ENCODE measurements at places on chromosomes 1 and 21.

DNA sequence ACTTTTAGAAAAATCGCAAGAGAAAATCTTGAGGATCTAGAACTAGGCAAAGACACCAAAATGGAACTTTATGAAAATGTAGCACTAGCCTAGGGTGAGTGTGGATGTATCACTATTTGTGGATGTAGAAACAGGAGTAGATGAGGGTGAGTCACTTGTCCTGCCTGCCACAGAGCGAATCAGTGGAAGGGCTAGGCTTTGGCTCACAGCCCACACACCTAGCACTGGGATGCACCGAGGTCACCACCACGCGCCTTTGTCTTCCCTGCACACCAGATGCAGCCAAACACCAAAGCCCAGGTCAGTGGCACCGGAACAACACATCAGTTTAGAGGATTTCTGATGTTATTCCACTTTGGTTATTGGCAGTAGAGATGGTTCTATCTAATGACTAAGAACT, 38.2 kb downstream of the PKNOX1 start:
- H3K36me3 ChIP-seq, result peaks cover 71% of the 10 kb centered on the region
- no peak overlapping the region for H3K4me3 ChIP-seq
- no peak overlapping the region for H3K27ac ChIP-seq
- DNase-seq, result no peak
- no peaks in the 10 kb centered on the region for H3K4me1 ChIP-seq

DNA sequence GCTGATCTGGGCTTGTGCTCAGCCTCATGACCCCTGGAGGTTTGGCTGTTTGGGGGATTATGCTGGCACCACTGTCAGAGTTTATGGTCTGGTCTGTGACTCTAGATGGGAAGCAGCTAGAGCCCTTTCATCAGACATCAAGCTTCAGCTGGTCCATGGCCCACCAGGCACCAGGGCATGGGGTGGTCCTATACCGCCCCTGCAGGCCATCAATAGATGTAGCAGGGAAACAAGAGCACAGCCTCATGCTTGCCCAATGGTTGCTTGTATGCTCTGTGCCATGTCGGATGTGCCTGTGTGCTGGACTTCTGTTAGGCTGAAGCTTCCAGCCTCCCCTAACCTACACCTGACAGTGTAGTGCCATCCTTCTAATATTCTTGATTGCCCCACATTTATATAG, 71.1 kb upstream of the CD34 start:
- no peak overlapping the region for H3K4me3 ChIP-seq
- no peaks in the 10 kb centered on the region for H3K27me3 ChIP-seq
- H3K4me1 ChIP-seq, result no peaks in the 10 kb centered on the region
- H3K27ac ChIP-seq, result no peak overlapping the region

DNA sequence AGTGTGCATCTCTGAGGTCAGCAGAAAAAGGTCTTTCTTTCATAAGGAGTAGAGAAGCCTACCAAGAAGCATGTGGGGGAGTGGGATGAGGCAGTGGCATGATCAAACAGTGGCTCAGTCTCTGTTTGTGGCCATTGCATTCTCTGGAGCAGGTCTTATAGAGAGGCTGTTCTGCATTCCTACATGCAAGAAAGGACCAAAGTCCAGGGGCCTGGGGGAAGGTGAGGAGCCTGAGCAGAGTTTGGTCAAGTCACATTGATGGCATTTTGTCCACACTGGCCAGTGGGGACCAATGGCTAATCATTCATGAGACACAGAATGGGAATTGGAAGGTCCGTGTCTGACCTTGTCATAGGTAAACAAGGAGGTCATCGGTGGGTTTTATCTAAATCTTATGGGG, 25.4 kb downstream of the MAP10 start:
- no peaks in the 10 kb centered on the region for H3K36me3 ChIP-seq
- no peak for DNase-seq
- no peaks in the 10 kb centered on the region for H3K27me3 ChIP-seq
- H3K4me3 ChIP-seq, result no peak overlapping the region

- no peaks in the 10 kb centered on the region for H3K4me1 ChIP-seq
- H3K27ac ChIP-seq, result no peak overlapping the region
- no peak overlapping the region for H3K4me3 ChIP-seq
Measured at GRCh38 chr1:21552715-21553114, 43.5 kb downstream of the ALPL start.

- no peak for DNase-seq
- no peaks in the 10 kb centered on the region for H3K36me3 ChIP-seq
- H3K27me3 ChIP-seq, result no peaks in the 10 kb centered on the region
- H3K4me1 ChIP-seq, result no peaks in the 10 kb centered on the region
- no peak overlapping the region for H3K27ac ChIP-seq
Measured at GRCh38 chr1:210053126-210053525, 115.1 kb downstream of the SYT14 start.

GRCh38 chr1:215285013-215285800, 202.7 kb downstream of the KCNK2 start:
- H3K4me3 ChIP-seq, result no peak overlapping the region
- no peaks in the 10 kb centered on the region for H3K4me1 ChIP-seq

DNA sequence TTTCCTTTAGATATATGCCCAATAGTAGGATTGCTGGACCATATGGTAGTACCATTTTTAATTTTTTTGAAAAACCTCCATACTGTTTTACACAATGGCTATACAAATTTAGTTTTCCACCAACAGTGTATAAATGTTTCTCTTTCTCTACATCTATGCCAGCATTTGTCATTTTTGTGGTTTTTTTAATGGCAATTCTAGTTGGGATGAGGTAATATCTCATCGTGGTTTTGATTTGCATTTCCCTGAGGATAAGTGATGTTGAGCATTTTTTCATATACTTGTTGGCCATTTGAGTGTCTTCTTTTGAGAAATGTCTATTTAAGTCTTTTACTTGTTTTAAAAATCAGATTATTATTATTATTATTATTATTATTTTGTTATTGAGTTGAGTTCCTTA, 35.5 kb downstream of the PLA2G4A start:
- peaks cover under 1% of the 10 kb centered on the region for H3K4me1 ChIP-seq
- no peak overlapping the region for H3K27ac ChIP-seq
- H3K36me3 ChIP-seq, result no peaks in the 10 kb centered on the region
- no peak overlapping the region for H3K4me3 ChIP-seq

DNA sequence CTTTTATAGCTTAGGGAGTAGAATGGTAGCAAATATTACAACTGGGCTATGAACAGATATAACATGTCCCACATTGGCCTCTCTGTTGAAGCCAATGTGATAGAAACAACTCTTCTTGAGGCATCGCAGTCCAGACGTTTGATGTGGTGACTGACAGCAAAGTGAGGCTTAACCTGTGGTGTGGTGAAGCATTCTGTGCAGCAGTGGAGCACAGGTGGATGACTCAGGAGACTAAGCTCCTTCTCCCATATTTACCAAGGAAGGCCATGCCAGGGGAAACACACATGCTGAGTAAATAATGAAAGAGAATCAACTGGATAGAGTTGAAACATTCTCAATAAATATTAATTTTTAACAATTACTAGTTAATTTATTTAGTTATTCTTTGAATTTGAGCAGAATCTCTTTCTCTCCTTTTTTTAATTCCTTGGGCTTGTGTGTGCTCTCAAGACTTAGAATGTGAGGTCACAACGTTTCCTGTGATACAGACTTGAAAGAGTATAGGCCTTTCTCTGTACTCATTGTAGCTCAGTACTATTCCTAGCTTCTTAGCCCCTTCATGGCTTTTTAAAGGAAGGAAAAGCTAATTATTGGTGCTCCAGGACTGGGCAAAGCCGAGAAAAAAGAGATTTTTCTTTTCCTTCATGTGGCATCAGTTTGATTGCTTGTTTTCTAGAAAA, 17.6 kb downstream of the CRB1 start:
- no peak overlapping the region for H3K27ac ChIP-seq
- no peak for DNase-seq
- H3K4me3 ChIP-seq, result no peak overlapping the region
- no peaks in the 10 kb centered on the region for H3K36me3 ChIP-seq
- H3K4me1 ChIP-seq, result no peaks in the 10 kb centered on the region
- no peaks in the 10 kb centered on the region for H3K27me3 ChIP-seq

DNA sequence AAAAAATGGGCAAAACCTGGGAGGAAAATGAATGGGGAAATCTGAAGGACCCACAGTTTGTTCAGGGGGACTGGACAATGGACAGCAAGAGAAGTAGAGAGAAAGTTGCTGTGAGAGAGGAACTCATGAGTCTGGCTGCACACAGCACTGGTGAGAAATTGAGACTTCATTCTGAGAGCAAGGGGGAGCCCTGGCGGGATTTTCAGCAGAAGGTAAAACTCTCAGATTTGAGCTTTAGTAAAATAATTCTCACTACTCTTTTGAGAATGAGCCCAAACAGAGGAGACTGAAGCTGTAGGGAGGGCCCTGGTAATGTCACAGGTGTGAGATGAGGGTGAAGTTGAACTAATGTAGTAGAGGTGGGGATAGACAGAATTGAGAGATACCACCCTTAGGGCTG, 438.6 kb downstream of the OMA1 start:
- H3K27me3 ChIP-seq, result no peaks in the 10 kb centered on the region
- no peak overlapping the region for H3K4me3 ChIP-seq
- no peaks in the 10 kb centered on the region for H3K36me3 ChIP-seq
- no peak overlapping the region for H3K27ac ChIP-seq

GRCh38 chr1:45335855-45336324, 4.1 kb upstream of the TOE1 start:
- H3K27ac ChIP-seq, result no peak overlapping the region
- peaks cover 29% of the 10 kb centered on the region for H3K36me3 ChIP-seq
- no peak overlapping the region for H3K4me3 ChIP-seq

- no peak for DNase-seq
- no peak overlapping the region for H3K4me3 ChIP-seq
Measured at GRCh38 chr21:30337772-30338171, 278 bp upstream of the KRTAP27-1 start.

DNA sequence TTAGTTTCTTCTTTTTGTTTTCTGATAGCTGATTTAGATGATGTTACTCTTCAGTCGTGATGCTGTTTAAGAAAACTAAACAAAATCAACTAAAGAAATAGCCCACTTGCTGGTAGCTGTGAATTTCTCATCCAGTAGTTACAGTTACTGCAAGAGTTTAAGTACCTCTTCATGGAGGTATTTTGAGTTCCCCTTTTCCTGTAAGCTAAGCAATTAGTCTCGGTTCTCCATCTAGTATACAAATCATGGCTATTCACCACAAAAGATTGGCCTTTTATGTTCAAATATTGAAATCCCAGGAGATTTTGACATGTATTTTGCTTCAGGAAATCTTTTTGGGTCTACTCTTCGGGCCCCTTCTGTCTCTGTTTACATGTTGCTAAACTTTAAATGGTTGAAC, 31.1 kb downstream of the HUNK start:
- no peaks in the 10 kb centered on the region for H3K27me3 ChIP-seq
- H3K4me1 ChIP-seq, result peaks cover under 1% of the 10 kb centered on the region
- H3K36me3 ChIP-seq, result no peaks in the 10 kb centered on the region
- no peak overlapping the region for H3K27ac ChIP-seq

DNA sequence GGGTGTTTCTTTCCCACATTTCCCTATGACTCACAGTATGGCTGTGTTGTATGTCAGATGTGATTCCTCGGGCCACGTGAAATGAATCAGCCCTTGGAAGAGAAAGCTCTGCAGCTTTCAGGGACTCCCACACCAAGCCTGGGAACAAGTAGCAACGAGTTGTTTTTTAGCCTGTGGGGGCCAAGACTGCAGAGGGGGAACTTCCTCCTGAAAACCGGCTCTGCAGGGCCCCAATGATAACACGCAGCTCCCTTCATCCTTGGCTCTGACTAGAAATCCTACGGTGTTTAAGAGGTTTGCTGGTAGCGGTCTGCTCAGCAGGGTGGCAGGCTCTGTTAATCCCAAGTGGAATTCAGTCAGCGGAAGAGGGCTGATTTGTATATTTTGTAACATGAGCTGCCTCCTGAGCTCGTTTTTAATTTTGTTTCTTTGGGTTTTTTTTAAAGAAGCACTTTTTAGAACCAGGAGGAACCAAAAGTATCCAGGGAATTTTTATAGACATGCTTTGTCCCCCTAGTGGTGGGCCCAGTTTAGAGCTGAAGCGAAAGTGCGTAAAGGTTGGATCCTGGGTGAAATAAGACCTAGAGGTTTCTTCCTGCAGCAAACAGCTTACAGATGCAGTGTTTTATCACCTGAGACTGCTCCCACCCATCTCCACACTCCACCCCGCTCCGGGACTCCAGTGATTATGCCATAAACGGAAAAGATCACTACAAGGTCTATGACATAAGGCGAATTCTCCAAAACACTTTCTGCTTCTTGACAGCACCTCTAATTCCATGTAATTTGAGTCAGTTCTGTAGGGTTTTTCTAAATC, 48.8 kb downstream of the LAMC2 start:
- peaks cover 43% of the 10 kb centered on the region for H3K4me1 ChIP-seq
- peak overlapping the region; percentile 84 for H3K27ac ChIP-seq
- H3K27me3 ChIP-seq, result no peaks in the 10 kb centered on the region
- peak overlapping the region; percentile 45 for H3K4me3 ChIP-seq
- DNase-seq, result peak; percentile 93

GRCh38 chr1:22592919-22593790, 29.9 kb downstream of the EPHA8 start:
- no peaks in the 10 kb centered on the region for H3K4me1 ChIP-seq
- no peak overlapping the region for H3K27ac ChIP-seq
- no peak overlapping the region for H3K4me3 ChIP-seq
- DNase-seq, result no peak

DNA sequence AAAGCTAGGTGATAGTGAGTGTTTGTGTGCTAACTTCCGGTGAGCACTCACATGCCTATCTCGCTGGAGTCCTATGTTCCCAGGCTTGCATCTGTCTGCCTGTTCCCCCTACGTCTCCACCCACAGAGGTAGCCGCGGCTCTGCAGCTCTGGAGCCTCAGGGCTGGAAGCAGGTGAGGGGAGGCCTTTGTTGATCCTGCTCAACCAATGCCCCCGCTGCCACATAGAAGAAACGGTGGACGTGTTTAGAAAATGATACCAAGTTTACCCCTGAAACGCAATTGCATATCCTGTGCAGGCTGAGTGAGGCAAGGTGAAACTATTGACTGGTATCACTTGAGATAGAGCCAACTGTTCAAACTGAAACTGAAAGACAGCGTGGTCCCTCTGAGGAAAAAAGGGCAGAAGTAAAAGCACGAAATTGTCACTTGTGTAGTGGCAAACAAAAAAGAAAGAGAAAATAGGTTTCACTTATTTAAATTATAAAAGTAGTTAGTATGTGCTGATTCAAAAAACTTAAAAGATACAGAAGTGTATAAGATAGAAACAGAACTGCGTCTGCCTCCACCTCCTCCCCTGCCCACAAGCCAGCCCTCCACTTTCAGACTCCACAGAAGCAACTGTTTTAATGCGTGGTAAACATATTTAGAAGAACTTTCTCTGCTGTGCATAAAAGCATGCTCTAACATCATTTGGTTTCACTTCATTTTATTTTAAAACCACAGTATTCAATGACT, 38.6 kb upstream of the ETS2 start:
- no peak for DNase-seq
- H3K27ac ChIP-seq, result no peak overlapping the region
- peaks cover 15% of the 10 kb centered on the region for H3K4me1 ChIP-seq
- H3K4me3 ChIP-seq, result peak overlapping the region; percentile 4
